ENCODE measurements at places on chromosomes 7 and 10.

GRCh38 chr10:51985336-51985735, 285.9 kb upstream of the CSTF2T start:
- no peak for DNase-seq

- no peak for DNase-seq
Measured at GRCh38 chr10:122301811-122302115, 30.7 kb downstream of the BTBD16 start.

- peak; percentile 56 for DNase-seq
Measured at GRCh38 chr10:15744217-15744865, 24.6 kb upstream of the ITGA8 start.

DNA sequence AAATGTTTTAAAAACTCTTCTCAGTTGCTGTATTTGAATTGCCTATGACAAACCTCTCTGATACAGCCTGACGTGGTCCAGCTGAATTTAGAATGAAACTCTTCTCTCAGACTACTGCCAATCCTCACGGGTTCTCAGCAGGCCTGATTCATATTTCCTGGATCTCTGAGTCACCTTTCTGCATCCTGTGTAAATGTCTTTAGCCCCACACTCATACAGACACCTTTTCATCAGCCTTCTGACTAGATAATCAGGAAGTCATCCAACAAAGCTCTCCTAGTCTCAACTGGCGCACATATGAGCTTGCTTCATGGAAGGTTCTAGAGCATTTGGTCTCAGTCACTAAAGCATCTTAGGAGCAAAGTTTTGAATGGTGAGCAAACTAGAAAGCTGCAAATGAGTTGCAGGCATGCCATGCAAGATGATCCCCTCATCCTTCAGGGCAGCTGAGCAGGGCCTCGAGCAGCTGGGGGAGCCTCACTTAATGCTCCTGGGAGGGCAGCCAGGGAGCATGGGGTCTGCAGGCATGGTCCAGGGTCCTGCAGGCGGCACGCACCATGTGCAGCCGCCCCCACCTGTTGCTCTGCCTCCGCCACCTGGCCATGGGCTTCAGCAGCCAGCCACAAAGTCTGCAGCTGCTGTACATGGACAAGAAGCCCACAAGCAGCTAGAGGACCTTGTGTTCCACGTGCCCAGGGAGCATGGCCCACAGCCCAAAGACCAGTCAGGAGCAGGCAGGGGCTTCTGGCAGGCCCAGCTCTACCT, 182.8 kb downstream of the ARHGAP12 start:
- peak; percentile 92 for DNase-seq

DNA sequence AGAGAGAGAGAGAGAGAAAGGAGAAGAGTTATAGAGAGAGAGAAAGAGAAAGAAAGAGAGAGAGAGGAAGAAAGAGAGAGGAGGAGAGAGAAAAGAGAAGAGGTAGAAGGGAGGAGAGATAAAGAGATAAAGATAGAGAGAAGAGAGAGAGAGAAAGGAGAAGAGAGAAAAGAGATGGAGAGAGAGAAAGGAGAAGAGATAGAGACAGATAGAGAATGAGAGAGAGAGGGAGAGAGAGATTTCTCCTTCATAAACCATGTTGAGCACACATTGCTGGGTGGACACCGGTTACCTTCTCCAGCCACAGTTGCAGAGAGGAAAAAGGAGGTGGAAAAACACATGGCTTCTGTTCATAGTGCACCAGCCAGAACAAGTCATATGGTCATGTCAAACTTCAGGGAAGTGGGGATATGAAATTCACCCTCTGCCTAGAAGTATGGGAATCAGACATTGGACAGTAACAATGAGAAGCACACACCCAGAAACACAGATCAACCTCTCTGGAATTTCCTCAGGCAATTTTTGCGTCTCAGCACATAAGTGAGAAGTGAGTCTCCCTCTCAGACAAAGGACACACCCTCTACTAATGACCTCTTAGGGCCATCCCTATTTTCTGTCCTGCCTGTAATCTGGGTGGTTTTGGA, 172.5 kb upstream of the SVIL start:
- no peak for DNase-seq

DNA sequence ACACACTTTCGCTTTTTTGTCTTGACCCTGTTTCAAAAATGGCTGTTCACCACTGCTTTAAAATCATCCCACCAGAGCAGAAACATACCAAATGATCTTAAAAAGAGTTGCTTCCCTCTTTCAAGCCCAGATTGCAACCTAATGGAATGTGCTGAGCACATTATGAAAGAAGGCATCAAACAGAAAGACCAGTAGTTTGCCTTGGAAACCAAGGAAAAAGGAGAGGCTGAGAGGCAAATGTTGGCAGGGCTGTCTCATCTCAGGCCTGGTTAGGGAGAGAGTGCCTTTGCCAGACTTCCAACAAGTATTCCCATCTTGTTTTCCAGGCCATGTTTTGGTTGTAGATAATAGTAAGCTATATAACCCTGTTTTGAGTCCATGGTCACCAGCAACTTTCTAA, 64.3 kb downstream of the ABCB4 start:
- DNase-seq = no peak

DNA sequence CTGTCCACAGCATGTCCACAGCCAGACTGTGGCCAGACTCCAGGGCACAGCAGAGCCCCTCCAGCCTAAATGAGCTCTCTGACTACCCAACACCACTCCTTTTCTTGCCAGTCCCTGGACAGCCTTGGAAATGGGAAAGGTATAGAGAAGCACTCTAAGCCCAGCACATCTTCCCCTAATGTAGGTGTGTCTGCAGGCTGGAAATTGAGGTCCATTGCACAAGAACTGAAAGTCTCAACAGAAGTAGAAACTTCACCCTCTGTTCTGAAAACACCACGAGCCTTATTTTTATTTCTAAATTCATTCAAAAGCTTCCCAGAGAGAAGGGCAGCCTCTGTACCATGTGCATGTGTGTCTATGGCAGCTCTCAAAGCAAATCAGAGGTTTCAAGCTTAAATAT, 3.7 kb upstream of the KCNMA1 start:
- DNase-seq = no peak

- DNase-seq = no peak
Measured at GRCh38 chr10:64374346-64374745, 853.1 kb downstream of the REEP3 start.

GRCh38 chr10:95820363-95820762, 64.4 kb downstream of the ENTPD1 start:
- DNase-seq = no peak

GRCh38 chr7:25032774-25033743, 53.1 kb upstream of the OSBPL3 start:
- no peak for DNase-seq

- DNase-seq = peak; percentile 37
Measured at GRCh38 chr10:96585736-96586418, 935 bp downstream of the TM9SF3 start.

DNA sequence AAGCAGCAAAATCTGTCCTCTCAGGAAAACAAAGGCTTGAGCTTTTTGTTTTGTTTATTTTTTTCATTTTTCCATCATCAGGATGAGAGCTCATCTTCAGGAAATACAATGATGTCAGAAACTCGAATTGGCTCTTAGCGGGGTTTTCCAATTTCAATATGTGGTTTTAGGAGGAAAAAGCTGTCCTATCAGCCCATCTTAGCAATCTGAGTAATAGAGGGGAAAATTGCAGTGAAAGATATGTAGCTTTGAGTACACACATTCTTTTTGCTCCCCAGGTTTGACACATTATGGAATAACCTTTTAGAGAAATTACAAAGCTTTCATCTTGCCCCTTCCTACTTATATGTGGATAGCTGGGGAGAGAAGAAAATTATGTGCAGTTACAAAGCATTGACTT, 113.6 kb upstream of the MYO3A start:
- no peak for DNase-seq

- DNase-seq = peak; percentile 19
Measured at GRCh38 chr7:87886875-87887274, 10.6 kb downstream of the DBF4 start.

DNA sequence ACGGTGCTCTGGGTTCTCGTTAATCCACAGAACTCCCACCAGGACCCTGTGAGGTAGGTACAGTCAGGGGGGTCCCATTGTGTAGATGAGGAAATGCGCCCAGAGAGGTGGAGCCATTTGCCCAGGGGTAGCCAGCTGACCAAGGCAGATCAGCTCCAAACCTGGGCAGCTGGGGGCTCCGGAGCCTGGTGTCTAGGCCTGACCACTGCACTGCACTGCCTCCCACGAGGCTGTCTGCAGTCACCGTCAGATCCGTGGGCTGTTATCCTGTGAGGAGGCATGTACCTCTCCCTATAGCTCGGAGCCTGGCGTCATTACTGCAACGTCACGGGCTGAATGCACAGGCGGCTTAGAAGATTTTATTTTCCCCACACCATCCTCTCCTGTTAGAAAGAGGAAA, 411.8 kb upstream of the FOXK1 start:
- DNase-seq = no peak

DNA sequence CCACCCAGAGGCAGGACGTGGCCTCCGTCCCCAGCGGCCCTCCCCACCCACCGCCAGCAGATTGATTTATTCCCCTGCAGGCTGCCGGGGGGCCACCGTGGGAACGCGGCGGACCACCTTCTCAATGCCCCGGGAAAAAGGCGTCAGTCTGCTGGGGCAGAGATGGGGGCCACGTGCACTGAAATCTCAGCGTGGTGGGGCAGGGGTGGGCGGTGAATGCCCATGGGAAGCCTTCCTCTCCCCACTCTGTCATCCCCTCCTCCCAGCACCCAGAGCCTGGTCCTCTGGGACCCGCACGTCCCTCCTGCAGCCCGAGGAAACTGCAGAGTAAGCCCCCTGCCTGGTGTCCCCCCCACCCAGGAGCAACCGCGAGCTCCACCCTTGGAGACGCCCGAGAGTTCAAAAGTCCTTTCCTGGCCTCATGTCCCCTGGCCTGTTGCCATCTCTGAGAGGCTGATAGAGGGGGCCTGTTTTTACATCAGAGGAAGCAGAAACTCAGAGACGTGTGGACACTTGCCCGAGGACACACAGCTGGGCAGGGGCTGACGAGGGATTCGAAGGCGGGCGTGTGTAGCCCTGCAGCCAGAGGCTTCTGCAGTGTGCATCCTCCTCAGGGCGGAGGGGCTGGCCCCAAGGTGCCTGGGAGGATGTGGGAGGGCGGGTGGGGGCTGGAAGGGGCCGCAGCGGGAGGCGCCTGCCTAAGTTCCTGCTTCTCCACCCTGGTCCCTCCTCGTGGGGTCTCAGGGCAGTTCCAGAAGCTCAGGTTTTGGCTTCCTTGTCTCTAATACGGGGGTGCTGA, 21.8 kb downstream of the UNCX start:
- DNase-seq = no peak

- no peak for DNase-seq
Measured at GRCh38 chr7:46930366-46930765, 651.5 kb downstream of the TNS3 start.

- no peak for DNase-seq
Measured at GRCh38 chr10:80552151-80552646, 14.5 kb downstream of the SH2D4B start.

All from activated CD4-positive, alpha-beta T cell treated with anti-CD3 and anti-CD28 coated beads, Interleukin-2, amount 50 U/mL, for 16 hours (primary cell).